ENCODE measurements at places on chromosomes 7 and 10.

DNA sequence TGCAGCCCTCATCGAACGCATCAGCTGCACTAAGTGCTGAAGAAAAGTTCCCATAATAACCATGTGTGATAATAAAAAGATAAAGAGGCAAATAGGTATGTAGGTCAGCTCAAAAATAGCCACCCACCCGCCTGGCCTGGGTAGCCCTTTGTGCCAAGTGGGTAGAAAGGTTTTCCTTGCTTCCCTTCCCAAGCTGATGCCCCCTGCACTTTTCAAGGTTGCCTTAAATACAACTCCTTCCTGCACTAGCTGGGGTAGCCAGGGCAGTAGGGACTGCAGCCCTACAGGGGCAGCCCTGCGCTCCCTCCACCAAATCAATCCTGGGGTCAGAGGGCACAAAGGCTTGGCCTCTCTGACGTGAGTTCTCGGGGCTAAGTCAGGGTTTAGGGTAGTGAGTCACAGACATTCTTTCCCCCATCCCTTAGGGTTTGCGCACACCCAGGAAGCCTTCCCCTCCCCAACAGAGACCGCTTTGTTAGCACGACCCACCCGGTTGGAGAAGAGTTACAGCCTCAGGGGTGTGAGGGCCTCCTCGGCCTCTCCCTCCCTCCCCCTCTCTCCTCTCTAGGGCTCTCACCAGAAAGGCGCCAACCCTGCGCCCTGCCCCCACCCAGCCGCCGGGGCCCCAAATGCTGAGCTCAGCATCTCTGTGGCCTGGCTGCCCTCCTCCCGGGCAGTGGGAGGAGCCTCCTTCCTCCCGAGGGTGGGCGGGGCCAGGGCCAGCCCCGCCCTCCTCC, 13.3 kb upstream of the DDIT4 start:
- peak; percentile 85 for DNase-seq

DNA sequence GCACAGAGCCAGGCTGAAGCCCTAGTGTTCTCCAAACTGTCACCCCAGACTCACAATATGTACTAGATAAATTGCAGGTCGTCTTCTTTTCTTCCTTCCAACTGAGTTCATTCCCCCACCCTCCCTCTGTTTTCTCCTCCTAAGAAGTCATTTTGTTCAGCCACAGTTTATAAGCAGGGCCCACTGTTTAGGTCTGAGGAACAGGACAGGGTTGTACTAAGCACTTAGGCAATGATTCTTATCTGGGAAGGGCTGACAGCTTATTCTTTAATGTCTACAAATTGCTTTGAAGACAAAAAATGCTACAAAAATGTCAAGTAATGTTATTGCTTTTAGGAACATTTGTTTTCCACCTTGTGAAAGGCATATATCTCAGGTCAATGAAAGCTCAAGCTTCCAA, 59.1 kb downstream of the CDC123 start:
- DNase-seq, result no peak

- DNase-seq, result no peak
These were observed 1.3 kb upstream of the MUC12 start for GRCh38 chr7:100968031-100968430.

DNA sequence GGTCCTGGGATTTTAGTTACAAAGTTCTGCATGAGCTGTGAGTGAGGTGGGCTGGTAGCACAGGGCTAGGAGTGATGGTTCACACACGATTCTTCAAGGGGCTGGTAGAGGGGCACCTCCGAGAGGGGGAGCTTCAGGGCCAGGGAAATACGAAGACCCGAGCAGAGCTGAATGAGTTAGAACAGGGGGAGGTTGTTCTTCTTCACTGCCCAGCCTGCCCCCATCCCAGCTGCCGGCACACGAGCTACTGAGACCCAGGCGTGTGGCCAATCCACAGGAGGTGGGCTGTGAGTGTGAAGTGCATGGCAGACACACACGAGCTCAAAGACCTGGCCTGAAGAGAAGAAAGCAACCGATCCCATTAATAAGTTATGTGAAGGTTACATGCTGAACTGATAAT, 256.2 kb upstream of the ZNF32 start:
- no peak for DNase-seq

DNA sequence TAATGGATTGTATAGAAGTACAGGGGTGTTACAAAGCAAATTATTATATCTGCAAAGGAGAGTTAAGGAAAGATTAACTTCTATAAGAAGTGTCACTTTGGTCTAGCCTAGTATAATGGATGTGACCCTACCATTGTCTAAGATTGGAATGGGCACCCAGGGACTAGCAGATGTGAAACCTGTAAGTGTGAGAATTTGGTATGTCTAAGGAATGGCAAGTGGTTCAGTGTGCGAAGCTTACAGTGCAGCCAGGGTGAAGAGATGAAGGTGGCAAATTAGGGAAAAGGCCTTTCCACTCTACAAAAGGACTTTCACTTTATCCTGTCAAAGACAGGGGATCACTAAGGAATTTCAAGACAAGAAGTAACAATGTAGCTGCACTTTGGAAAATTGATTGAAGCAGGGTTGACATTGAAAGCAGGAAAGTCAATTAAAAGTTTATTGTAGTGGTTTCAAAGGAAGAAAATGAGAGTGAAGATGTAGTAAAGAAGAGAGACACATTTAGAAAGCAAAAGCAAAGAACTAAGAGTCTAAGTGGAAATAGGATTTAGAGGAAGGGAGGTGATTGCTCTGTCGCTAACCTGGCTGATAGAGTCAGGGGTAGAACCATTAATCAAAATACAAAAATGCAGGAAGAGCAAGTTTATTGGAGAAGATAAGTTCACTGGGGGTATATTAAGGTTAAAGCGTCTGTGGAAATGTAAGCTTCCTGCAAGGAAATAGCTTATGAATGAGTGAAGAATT, 47.4 kb downstream of the KCND2 start:
- no peak for DNase-seq
